NCI-H1694 treated with DMSO at 0.1 percent for 48 hours (cell line): ENCODE measurements at places on chromosomes 11 and 22.

GRCh38 chr22:50002791-50003190 is 9.8 kb downstream of the IL17REL start:
- DNase-seq: no peak

DNA sequence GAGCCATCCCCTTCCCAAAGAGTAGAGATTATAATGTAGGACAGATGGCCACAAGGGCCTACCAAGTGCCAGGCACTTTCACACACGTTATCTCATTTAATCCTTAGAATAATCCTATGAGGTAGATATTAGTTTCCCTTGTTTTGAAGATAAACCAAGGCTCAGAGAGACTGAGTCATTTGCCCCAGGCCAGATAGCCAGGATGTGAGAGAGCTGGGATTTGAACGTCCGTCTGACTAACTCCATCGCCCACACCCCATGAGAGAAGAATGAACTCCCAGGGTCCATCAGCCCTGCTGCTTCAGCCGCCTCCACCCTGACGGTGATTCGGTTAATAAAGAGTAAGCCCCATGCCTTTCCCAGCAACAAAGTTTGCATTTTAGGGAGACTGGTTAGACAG is 10.7 kb downstream of the PRG3 start:
- DNase-seq: no peak

- peak; percentile 20 for DNase-seq
Measured at GRCh38 chr11:22920939-22921565, 60.8 kb upstream of the CCDC179 start.

- no peak for DNase-seq
Measured at GRCh38 chr22:46931414-46931813, 169.0 kb downstream of the TBC1D22A start.

GRCh38 chr11:17608821-17609220 is 61.8 kb downstream of the OTOG start:
- no peak for DNase-seq

DNA sequence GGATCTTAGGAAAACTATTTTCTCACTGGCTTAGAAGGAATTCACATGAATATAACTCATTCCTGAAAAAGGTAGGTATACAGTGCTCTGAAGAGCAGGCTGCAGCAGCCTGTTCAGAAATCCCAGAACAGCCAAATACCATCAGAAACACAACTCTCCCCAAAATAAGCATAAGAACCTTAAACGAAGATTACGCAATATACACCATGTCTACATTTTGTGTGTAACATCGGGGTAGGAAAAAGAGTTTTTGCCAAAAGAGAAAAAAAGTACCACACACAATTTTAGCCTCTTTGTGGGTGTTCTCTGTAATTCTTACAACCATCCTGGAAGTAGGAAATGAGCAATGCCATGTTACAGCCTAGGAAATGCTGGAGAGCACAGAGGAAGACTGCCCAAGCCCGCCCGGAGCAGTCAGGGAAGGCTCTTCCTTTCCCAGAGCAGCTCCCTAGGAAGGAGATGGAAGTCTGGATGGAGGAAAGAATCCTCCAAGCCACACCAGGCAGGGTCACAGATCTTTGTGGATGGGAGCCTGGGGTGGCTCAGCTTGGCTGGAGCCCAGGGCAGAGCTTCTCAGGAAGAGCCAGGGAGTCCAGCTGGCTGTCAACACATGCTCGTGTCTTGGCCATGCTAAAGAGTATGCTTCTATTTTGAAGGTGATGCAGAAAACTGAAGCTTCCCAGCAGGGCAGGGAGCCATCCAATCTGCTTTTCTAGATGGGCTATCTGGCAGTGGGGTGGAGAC is 49.7 kb upstream of the ARFGAP3 start:
- DNase-seq: no peak

DNA sequence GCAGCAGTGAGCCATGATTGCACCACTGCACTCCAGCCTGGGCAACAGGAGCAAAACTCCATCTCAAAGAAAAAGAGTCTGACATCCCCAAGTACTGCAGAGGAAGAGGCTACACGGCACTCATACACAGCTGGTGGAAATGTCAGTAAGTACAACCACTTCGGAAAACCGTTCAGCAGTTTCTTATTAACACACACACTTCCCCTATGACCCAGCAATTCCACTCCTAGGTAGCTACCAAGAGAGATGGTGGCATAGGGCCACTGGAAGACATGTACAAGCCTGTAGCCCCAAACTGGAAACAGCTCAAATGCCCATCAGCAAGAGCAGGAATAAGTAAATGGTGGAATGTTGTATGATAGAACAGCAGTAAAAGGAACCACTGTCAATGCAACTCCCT is 3.3 kb downstream of the DRAP1 start:
- no peak for DNase-seq

- no peak for DNase-seq
Measured at GRCh38 chr22:19607192-19608002, 83.2 kb upstream of the CLDN5 start.

DNA sequence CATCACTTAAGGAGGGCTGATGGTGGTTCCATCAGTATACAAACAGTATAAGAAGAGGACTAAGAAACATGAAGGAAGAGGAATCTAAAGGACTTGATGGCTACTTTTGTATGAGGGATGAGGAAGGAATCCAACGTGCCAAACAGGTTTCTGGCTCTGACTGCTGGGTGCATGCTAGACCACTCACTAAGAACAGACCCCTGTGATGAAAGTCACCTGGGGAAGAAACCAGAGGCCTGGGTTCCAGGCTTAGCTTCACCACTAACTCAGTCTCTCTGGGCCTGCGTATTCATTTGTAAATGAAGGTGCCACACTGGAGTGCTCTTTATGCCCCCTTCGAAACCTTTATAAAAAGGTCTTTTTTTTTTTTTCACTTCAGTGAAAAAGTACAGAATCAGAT is 55.1 kb downstream of the AAMDC start:
- DNase-seq: no peak

DNA sequence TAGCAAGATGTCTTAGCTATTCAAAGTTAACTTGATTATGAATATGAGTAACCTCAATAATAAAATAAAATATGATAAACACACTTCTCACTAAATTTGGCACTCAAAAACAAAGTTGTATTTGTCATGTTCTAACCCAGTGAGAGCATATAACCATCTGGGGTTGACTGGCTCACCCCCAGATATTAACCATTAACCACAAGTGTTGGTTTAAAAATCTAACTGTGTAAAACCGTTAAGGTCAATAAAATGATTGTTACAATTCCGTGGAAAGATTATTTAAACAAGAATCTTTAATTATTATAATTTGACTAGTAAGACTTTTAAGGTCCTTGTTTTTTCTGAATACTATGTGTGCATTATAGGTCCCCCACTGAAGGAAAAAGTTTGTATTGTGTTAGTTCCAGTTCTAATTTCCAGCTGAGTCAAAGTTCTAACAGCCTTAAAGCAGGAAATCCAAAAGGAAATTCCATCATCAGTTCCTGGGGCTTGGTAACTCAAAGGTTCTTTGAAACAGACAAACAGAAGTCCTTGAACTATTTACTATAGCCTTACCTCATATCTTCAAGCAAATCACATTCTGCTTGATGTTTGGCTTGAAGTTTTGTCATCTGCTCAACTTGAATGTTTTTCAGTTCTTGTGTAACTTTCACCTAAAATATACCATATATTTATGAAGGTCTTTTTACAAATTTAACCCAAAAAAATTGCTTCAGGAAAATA is 2.5 kb downstream of the FCHSD2 start:
- no peak for DNase-seq

DNA sequence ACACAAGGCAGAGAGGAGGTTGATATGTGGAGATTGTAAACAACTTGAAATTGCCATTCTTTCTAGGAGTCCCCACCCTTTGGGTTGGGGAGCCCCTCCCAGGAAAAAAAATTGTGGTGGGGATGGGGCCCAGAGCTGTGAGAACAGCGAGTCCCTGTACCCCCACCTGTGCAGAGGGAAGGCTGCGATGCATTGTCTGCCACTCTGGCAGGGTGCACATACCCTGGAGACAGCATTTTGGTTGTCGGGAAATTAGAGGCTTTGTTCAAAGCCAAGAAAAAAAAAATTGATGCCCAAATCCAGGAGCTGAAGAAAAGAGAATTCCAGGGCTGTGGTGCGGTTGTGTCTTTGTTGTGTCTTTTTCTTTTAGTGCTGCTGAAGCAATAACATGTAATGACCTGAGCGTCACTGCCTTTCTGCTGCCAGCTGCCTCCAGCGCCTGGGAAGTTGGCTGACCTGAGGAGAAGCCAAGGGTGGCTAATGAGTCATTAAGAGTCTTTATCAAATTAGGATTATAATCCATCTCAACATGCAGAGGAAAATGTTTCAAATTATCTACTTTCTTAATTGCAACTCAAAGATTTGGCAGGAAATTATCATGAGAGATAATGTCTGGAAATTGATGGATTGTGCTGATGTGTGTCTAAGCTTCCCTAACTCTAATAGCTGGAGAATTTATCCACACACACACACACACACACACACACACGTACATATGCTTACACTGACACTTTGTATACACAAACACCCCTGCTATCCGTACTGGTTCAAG is 8.0 kb upstream of the PKNOX2 start:
- no peak for DNase-seq

DNA sequence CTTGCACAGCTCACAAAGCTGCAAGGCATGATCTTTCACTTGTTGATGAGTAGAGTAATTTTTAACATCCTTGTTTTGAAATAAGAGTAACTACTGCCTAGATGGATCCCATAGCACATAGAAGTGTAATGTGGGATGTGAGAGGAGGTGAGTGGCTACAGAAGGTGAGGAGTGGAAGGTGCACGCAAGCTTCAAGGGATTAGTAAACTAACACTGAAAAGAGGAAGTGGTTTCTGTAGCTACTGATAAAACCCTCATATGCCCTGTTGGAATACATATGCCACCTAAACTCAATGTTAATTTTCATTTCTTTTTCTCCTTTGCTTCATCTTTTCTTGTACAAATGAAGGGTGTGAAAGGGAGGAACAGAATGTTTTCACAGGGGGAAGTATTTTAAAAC is 22.0 kb upstream of the CTSC start:
- no peak for DNase-seq

DNA sequence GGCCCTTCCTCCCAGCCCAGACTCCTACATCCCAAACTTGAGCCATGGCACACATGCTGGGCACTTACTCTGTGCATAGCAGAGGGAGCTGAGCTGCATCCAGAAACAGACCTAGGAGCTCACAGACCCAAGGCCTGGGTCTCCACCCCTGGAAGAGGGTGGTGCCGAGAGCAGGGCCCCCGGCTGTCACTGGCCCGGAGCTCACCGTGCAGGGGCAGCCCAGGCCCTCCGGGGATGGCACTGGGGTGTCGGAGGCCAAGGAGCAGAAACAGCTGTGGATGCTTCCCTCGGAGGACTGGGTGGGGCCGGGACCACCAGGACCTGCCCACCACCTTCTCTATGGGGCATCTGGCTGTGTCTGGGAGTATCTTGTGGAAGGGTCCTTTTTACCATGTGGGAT is 4.3 kb upstream of the APOBEC3A start:
- DNase-seq: no peak

DNA sequence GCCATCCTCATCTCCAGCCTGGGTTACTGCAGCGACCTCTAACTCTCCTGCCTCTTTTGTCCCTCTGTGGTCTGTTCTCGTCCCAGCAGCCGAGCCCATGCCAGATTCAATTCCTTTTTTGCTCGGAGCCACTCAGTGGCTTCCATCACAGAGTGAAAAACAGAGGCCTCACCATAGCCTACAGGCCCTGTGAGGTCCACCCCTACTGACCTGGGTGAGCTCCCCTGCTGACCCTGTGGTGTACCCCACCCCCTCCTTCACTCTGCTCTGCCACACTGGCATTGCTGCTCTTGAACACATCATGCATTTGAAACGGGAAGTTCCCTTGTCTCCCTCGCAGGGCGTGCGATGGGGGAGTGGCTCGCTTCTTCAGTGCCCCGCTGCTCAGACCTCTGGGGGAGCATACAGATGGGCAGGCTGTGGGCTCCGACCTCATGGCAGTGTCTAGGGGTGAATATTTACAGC is 2.1 kb downstream of the AIP start:
- DNase-seq: no peak

GRCh38 chr11:93733474-93733873 is 7.8 kb downstream of the TAF1D start:
- DNase-seq: no peak

- no peak for DNase-seq
Measured at GRCh38 chr22:39994566-39995392, at the start of gene FAM83F. TSS of gene FAM83F (plus strand) at chr22:39994954. CDS start at chr22:39995043, 89 bp downstream.

- no peak for DNase-seq
Measured at GRCh38 chr11:124882339-124883071, 15.2 kb downstream of the ROBO4 start.

GRCh38 chr22:46171940-46172339 is 21.6 kb downstream of the PPARA start:
- DNase-seq: no peak

GRCh38 chr11:67504005-67504949 is 886 bp downstream of the PITPNM1 start:
- DNase-seq: no peak

DNA sequence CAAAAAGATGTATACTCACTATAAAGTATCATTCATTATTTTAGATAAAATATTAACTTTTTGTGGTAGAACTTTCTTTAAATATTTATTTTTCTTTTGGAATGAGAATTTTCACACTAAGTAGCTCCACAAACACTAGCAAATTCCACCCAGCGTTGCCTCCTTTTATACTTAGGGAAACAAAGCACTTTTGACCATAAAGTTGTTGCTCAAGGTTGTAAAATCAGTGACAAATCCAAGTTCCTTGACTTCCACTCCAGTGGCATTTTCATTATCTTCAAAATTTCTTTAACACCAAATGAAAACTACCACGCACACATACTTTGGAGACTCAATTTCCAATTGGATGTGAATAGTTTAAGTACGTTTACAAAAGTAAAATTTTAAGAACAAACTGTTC is 431.2 kb downstream of the DLG2 start:
- no peak for DNase-seq

GRCh38 chr11:17734986-17735817 is 621 bp downstream of the KCNC1 start:
- DNase-seq: no peak

- DNase-seq: no peak
Measured at GRCh38 chr22:39300186-39300830, 19.1 kb downstream of the RPL3 start.

DNA sequence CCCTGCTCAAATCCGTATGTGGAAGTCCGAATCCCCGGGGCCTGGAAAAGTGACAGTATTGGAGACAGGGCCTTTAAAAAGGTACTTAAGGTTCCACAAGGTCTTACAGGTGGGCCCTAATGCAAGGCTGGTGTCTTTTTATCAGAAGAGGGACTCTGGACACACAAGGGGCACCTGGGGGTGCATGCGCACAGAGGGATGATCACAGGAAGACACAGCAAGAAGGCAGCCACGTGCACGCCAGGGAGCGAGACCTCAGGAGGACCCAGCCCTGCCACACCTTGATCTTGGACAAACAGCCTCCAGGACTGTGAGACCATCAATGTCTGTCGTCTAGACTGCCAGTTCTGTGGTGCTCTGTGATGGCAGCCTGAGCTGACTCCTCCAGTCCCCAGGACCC is 96.5 kb downstream of the SHANK2 start:
- DNase-seq: no peak

GRCh38 chr11:94417386-94417987 is 16.3 kb upstream of the GPR83 start:
- peak; percentile 31 for DNase-seq

GRCh38 chr22:19619144-19620009 is 94.9 kb upstream of the SEPTIN5 start:
- no peak for DNase-seq

GRCh38 chr22:37410174-37411055 is 16.9 kb downstream of the ELFN2 start:
- DNase-seq: no peak
